ENCODE measurements at places on chromosomes 3 and 15.

DNA sequence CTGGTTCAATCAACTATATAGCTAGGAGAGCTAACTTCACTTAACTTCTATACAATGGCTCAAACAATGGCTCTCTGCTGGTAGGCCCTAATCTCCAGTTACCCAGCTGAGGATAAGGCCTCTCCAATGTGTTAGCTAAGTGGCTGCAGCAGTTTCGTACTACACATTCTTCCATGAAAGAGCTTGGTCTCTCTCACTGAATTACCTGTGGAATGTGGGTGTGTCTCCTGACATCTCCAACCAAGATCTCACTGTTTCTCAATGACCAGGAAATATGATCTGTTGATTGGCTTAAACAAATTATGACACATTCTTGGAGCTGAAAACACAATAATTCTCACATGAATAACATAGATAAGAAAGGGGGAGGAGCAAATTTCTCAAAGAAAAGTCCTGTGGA, 169.8 kb upstream of the ROBO1 start:
- no peak for DNase-seq

DNA sequence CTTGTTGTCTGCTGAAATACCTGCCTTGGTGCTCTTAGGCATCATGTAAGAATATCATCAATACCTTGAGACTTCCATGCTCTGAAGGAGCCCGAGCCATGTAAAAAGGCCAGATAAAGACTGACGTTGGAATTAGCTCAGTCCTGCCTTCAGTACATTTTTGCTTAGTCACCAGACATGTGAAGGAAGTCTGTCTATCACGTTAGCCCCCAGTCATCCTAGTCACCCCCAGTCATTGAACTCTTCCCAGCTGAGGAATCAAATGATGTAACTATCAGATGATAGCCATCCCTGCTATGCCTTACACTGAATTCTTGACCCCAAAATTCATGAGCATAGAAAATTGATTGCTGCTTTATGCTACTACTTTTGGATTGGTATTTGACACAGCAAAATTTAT, 351.2 kb upstream of the SGO1 start:
- no peak for DNase-seq

DNA sequence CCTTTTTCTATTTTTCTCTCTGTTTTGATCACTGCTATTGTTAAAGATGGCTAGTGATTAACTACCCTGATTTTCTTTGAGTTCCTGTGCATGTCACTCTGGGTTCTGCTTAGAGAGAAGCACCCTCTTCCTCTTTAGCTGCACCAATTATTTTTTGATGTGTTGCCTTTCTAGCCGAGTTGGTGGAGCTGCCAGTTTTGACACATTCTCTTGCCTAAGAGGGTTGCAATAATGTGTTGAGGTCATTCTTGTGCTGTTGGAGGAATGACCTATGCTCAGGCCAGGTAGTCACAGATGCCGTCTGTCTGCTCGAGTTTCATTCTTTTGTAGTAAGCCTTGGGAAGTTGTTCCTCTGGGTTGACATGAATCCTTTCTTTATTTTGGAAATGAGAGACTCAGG, 84.6 kb upstream of the DPH6 start:
- no peak for DNase-seq

DNA sequence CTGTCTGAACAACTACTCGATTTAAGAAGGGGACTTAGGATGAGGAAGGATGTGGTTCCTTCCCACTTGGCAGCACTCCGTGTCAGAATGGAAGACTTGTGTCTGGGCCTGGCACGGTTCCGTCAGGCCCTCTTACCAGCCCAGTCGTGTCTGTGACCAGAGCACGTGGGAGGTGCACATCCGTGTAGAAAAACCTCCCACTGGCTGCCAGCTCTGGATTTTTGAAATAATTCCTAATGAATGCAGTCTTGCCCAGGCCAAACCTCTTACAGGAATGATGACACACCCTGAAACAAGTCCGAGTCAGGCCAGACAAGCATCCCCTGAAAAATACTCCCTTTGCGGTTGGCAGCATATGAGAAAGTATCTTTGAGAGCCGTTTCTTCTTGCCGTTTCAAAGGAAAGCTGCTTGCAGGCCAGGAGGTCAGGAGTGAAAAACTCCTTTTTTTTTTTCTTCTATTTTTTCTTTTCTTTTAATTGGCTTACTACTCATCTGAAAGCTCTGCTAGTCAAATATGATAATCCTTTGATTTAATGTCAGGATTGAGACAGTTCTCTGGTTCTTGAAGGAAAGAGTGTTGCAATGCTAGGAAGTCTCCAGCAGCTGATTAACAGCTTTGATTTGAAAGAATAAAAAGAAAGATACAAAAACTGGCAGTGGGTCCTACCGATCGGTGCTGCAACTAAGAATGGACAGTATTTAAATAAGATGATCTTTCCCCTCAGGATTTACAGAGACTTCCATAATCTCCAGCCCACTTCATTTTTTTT, 19.8 kb downstream of the IL1RAP start:
- DNase-seq, result no peak

GRCh38 chr3:126438746-126439145, 36.9 kb downstream of the ZXDC start:
- DNase-seq, result no peak

- no peak for DNase-seq
Observed at GRCh38 chr3:179717219-179717618, 64.4 kb downstream of the USP13 start.

DNA sequence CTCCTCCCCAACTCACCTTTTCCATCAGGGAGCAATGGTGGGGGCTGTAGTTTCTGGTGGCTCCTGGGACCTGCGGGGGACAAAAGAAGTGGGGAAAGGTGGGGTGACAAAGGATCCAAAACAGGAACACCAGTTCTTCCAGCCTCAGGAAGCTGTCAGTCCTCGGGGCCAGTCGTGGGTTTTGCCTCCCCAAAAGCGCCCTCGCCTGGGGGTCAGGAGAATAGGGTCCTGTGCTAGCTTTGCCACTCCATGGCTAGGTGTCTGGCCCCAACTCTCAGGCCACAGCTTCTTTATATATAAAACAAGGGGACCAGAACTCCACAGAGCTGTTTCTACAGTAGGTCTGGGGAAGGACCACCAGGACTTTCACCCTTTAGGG, 4.0 kb downstream of the CCDC9B start:
- no peak for DNase-seq
